ENCODE measurements at places on chromosomes 4 and X. TPM values are rescaled to one million over a fixed set of nuclear protein-coding genes. Genes with fewer than 3 reads are reported as not detected.

Gene MMGT1
- 19.6 TPM for total RNA-seq

Gene LUZP4
- not detected for total RNA-seq

Gene XAGE1A
- total RNA-seq: not detected

Gene IGSF1
- total RNA-seq: 0.39 TPM

Gene ARSJ
- total RNA-seq: 6.3 TPM

Gene LRIT3
- total RNA-seq: 0.06 TPM

Gene PHKA1
- total RNA-seq: 22.0 TPM

Gene GPR50
- 0.19 TPM for total RNA-seq

Gene HPGDS
- not detected for total RNA-seq

Gene SHROOM3
- total RNA-seq: 3.6 TPM

Gene TRPC5OS
- total RNA-seq: not detected

Gene GLRA2
- total RNA-seq: not detected

Gene SORBS2
- total RNA-seq: 0.02 TPM

Gene TAPT1
- 15.0 TPM for total RNA-seq

Gene MAGEA2B
- total RNA-seq: not detected

Gene RBM46
- total RNA-seq: not detected

Gene LDB2
- not detected for total RNA-seq

Gene SLC49A3
- 0.29 TPM for total RNA-seq

Gene MGST2
- 48.7 TPM for total RNA-seq

Gene CSAG1
- total RNA-seq: 0.38 TPM

Gene GCNA
- 1.2 TPM for total RNA-seq

Gene STPG2
- total RNA-seq: not detected

Gene HERC5
- total RNA-seq: 5.2 TPM

Gene TBC1D19
- total RNA-seq: 3.6 TPM

Gene CHRNA9
- 1.9 TPM for total RNA-seq

Gene STOX2
- total RNA-seq: 4.1 TPM

Gene CACNA1F
- total RNA-seq: not detected

Gene MTTP
- total RNA-seq: 0.07 TPM

All from A549 treated with DMSO at 1 μM for 4 hours (cell line).